ENCODE measurements at places on chromosomes 13 and 19.
A peak's percentile ranks its signal among the peaks of the same experiment; 100 is the strongest.

- no peak for DNase-seq
These were observed 34.6 kb upstream of the SOX1 start for GRCh38 chr13:112032186-112032993.

- DNase-seq: no peak
These were observed 146.0 kb upstream of the GPC6 start for GRCh38 chr13:93080587-93080986.

DNA sequence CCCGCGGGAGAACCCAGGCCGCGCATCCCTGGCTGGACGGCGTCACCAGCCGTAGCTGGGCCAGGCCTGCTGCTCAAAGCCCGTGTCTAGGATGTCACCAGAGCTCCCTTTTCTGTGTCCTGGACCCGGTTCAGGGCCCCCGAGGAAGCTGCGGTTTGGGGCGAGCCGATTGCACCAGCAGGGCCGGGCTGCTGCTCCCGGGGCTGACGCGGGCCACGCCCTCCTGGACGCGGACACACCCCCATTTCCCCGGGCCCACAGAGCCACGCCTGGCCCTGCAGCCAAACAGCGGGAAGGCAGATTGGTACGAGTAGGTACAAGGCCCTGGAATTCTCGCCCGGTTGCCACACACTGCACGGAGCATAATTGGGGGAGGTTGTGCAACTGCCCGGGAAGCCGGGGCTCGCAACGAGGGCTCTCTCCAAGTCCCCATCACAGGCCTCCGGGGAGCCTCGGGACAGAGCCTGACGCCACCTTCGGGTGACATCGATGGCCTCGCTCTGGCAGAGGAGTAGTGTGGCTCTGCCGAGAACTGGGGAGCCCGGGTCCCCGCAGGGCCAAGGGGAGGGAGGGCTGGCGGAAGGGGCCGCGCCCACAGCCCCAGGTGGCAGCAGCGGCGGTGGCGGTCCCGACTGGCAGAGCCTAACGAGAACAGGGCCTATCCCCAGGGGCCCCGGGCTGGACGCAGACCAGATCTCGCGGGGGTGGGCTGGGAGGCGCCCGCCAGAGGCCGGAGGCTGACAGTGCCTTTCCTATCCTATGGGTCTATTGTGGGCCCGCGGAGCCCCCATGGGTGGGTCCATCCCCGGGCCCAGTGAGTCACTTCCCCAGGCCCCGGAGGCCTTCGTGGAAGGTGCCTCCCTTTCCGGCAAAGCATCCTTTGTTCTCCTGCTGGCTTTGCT, 23.5 kb downstream of the KCTD15 start:
- peak; percentile 50 for DNase-seq

GRCh38 chr13:78323040-78323439, 280.3 kb downstream of the POU4F1 start:
- DNase-seq: no peak

- DNase-seq: no peak
These were observed 146.9 kb upstream of the SLC10A2 start for GRCh38 chr13:103213152-103213551.

DNA sequence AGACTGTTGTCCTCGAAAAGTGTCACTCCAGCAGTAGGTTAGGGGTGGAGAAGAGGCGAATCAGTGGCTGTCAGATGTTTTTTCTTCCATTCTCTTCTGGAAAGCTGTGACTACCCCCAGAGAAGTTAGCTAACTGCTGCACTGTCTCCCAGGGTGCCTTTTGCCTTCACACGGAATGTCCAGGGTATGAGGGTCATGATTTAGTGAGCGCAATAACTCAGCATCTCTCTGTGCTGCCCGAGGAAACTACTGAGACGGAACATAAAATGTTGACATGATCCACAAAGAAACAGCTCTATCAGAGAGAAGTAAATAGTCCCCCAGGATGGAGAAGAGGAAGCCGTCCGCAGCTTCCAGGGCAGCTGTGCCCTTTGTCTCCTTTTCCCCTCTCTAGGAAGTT, 254.0 kb upstream of the ARGLU1 start:
- no peak for DNase-seq

DNA sequence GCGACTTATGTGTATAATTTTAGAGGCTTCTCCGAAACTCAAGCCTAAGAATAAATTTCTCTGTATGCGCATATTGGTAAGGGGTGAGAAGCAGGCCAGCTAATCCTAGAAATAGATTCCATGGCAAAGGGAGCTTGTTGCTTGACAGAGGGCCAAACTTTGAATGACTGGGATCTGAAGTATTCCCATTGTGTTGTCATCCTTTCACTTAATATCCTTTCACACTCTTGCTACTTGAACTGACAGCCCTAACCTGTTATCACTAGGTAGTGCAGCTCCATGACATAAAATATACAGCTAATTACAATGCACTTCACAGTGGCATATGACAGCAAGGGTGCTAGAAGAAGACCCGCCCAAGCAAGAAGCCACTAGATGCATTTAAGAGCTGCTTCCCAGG, 309.8 kb downstream of the OXGR1 start:
- DNase-seq: no peak

DNA sequence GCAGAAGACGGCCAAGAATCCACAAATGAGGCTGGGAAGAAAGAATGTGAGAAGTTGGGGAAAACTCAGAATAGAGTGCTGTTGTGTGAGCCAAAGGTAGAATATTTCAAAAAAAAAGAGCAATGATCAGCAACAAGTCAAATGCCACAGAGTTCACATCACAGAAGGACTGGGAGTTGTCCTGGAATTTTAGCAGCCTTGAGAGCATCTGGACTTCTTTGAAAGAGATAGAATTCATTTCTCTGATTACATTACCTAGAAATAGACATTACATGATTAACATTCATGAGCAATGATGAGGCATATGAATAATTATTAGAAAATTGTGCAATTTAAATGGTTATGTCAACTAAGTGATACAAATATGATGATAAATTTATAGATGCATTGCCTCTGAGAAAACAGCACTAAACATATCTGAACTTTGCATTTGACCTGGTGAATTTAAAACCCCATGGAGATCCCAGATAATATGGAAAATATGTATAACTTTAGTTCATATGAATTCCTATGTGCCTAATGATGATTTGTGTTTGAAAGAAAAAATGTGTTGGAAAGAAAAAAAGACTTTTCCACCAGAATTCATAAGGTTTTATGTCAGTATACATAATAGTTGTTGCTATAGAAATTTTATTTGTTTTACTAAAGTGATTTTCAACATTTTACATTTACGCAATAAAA, 186.2 kb downstream of the POSTN start:
- DNase-seq: no peak

DNA sequence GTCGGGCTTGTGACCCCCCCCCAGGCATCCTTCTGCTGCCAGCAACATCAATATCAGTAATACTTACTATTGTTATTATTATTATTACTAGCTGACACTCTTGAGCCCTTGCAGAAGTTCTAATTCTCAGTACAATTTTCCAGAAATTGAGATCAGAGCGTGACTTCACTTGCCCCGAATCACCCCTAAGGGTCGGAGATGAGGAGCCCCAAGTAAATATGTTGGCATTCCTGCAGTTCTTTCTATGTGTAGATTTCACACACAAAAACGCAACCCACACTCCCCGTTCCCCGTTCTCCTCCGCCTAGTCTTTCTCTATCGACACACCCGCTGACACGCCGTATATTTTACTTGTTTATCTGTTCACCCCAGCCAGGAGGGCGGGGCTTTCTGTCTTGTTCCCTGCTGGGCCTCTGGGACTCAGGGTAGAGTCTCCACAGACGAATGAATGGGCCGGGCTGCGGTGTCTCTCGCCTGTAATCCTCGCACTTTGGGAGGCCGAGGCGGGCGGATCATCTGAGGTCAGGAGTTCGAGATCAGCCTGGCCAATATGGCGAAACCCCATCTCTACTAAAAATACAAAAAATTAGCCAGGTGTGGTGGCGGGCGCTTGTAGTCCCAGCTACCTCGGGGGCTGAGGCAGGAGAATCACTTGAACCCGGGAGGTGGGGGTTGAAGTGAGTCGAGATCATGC, 14.7 kb downstream of the TLE5 start:
- peak; percentile 71 for DNase-seq

GRCh38 chr13:73179650-73180274, 121.0 kb downstream of the KLF5 start:
- no peak for DNase-seq

GRCh38 chr19:54188215-54188871, 1.0 kb downstream of the MBOAT7 start:
- DNase-seq: peak; percentile 56

DNA sequence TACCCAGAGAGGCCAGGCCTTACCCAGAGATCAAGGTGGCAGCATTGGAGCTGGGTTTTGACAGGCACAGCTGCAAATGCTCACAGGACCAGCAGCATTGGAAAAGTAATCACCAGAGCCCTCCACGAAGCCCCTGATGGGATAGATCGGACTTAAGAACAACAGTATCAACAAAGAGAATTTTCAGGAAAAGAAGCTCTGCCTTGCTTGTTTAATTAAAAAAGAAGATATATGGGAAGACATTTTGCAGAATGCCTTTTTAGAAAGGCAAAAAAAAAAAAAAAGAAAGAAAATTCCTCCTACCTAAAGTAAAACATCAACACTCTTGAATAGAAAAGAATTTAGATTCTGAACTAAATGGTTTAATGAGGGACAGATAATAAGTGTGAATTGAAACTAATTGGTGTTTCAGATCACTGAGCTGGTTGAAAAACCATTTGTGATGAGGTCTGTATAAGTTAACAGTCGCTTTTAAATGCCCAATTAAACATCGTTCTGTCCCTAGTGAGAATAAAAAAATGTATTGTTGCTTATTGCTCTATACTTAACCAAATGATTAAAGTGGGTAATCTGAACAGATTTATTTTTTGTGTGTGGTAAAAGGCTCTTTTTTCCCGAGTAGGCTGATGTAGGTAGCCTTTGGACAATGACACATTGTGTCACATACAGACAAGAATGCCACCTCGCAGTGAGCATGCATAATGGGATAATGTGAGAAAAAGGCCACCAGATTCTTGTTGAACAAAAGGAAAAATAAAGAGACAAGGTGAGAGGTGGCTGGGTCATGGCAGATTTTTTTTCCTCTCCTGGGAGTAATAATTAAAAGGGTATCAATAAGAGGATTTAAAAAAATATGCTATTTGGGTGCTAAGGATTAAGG, 93.0 kb upstream of the ARGLU1 start:
- no peak for DNase-seq
